ENCODE measurements at places on chromosomes 5 and 9.

DNA sequence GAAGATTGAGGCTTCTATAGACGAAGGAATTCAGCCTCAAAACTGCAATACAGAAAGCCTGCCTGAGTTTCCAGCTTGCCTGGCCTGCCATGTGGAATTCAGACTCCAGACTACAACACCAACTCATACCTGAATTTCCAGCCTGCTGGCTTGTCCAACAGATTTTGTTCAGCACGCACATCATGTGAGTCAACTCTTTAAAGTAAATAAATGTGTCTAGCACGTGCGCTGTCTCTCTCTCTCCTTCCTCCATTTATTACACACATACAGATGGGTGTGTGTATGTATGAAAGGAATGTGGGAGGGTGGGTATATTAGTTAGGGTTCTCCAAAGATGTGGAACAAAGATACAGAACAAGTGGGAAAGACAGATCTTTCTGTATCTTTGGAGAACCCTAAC is 82.4 kb upstream of the TAS2R1 start:
- DNase-seq: no peak

- no peak for DNase-seq
Observed at GRCh38 chr5:65668696-65669095, 43.9 kb downstream of the SHLD3 start.

DNA sequence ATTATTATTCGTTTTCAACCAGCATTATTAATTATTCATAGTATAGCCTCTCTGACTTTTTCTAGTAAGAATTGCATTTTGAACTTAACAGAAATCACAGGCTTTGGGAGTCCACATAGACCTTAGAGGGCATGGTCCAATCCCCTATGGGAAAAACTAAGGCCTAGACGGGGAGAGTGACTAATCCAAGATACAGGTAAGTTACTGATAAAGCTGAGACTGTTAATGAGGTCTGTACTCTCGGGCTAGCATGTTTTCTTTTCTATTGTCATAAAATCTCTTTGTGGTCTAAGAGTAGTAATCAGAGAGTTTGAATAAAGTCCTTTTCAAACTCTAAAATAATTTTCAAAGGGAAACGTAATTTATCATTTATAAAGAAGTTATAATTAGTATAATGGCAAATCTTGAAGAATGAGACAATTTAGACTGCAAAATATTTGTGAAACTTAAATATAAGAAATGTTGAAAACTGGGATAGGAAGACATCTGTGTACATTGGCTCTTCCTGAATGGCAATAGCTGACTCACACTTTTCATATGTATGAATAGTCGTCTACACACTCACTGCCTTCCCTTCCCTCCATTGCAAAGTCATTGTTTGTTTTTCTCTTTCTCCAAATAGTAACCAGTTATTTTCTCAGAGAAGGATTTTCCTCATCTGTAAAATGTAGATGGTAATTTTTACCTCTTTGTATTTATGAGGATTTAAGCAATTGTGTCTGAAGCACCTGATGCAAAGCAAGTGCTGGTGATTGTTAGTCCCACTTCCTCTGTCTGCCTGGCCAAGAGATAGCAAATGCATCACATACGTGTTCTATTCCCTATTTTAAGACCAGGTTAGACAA is 207.9 kb upstream of the CD180 start:
- no peak for DNase-seq

GRCh38 chr5:116571568-116572349 is 2.9 kb downstream of the SEMA6A start:
- peak; percentile 38 for DNase-seq

- DNase-seq: no peak
Observed at GRCh38 chr5:153515301-153515700, 24.8 kb downstream of the GRIA1 start.

DNA sequence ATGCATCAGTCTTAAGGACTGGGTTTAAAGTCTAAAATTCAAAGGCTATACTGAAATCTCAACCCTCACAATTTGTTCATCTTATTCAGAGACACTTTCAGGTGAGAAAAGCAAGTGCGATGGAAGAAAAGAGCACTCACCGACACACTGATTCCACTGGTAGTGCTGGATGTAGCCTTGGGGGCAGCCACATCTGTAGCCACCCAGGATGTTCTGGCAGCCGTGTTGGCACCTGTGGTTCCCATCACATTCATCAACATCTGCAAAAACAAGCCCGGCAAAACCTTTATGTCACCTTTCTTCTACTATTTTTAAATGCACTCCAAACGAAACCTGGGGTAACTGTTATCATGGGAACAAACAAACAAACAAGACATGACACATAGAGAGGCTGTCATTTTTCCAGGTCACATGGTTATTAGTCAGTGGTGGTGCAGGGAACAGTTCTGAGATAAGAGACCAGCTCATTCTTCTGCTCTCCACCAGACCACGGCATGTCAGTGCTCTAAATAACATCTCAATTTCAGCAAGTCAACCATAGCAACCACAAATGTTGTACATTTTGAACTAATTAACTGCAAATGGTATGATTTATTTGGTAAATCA is 188.4 kb downstream of the SLC12A2 start:
- no peak for DNase-seq

- DNase-seq: no peak
Observed at GRCh38 chr5:24703934-24704333, 59.2 kb upstream of the CDH10 start.

- DNase-seq: peak; percentile 3
Observed at GRCh38 chr5:129271308-129271707, 176.8 kb downstream of the ISOC1 start.

DNA sequence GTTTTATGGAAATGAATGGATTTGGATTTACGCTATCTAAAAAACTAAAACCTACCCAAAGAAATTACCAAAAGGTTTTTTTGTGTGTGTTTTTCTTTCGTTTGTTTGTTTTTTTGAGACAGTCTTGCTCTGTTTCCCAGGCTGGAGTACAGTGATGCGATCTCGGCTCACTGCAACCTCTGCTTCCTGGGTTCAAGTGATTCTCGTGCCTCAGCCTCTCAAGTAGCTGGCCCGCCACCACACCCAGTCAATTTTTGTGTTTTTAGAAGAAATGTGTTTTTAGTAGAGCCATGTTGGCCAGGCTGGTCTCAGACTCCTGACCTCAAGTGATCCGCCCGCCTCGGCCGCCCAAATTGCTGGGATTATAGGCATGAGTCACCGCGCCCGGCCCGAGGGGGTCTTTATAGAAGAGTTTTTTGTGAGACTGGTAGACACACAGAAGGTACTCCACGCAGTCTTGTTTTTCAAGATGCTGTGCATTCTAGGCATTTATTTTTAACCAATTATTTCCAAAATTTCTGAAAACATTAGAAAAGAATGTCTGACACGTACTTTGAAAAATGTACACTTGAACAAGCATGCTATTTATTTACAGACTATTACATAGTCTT is 75.7 kb downstream of the NR6A1 start:
- no peak for DNase-seq

GRCh38 chr5:175652741-175653663 is 4.9 kb upstream of the HRH2 start:
- no peak for DNase-seq

DNA sequence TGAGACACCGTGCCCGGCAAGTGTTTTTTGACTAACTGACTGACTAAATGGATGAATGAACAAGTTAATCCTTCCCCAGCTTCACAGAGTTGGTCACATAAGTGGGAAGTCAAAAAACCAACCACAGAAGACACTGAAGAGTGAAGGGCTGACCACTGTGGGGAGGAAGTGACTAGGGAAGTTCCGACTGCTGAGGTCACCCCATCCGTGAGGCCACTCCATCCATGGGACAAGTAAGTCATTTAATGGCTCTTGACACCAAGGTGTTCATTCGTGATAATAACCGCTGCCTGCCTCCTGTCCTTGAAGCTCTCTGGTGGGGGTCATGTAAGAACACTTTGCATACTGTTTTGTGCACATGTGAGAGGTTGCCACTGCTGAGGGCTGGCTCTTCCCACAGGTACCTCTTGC is 22.2 kb upstream of the CXCL14 start:
- no peak for DNase-seq

DNA sequence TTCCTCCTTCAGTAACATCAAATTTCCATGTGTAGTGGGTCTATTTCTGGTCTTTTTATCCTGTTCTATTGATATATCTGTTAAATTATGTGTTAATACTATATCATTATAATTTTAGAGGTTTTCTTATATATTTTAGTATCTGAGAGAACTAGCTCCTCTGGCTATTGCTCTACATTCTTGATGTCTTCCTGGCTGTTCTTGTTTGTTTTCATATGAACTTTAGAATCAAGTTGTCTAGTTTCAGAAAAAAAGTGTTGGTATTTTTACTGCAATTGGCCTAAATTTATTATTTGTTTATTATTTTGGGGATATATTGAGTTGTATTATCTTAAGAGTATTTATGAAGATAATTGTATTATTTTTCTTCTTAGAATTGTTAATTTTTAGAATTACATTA is 128.0 kb upstream of the ZNF618 start:
- no peak for DNase-seq

GRCh38 chr9:101117161-101117560 is 88.6 kb downstream of the PLPPR1 start:
- no peak for DNase-seq

DNA sequence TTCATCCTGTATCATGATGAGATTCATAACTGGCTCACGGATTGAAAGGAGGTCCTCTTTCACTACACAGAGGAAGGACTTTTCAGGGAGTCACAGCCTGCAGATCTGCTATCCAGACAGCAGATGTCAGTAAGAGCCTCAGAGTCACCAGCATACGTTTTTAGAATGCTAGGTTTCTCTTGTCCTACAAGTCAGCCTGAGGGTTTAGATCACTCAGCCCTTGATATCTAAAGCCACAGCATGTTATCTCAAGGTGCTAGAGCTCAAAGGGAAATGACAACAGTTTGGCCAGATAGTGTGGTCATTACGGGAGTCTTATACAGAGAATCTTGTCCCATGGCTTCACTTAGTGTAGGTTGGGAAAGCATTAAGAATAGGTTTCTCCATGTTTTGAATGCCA is 30.9 kb upstream of the SLC46A2 start:
- DNase-seq: peak; percentile 33

DNA sequence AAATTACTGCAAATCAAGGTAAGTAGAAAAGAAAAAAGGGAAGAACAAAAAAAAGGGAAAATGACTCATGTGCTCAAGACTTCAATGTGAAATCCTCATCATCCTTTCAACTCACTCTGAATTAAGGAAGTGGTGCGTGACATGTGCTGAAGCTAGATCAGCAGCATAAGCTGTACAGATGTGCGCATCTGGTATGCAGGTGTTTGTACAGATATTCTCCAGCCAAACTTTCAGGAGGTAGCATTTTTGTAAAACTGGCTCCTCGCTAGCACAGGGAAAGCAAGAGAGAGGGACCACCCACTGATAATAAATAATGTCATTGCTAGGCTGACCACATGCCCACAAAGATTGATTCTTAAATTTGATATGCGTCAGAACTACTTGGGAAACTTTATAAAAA is 253.9 kb upstream of the RGMB start:
- DNase-seq: no peak

GRCh38 chr9:95143591-95144561 is 173.6 kb downstream of the FANCC start:
- DNase-seq: no peak

GRCh38 chr9:123368536-123369153 is 12.6 kb downstream of the CRB2 start:
- peak; percentile 68 for DNase-seq

DNA sequence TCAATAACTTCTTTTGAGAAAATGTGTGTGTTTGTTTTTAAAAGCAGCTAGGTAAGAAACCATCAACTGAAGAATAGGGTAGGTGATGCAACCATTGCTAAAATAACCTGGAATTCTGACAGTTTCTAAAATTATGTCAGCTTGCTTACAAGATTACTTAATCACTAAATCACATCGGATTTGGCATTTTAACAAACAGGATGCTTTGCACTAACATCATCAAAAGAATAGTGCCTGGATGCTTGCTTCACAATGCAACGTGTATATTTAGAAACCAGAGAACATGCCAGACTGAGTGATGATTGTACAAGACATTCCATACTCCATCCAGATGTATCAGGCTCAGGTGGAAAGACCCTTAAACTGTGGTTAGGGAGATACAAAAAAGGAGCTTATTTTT is 43.9 kb downstream of the PAM start:
- DNase-seq: no peak

DNA sequence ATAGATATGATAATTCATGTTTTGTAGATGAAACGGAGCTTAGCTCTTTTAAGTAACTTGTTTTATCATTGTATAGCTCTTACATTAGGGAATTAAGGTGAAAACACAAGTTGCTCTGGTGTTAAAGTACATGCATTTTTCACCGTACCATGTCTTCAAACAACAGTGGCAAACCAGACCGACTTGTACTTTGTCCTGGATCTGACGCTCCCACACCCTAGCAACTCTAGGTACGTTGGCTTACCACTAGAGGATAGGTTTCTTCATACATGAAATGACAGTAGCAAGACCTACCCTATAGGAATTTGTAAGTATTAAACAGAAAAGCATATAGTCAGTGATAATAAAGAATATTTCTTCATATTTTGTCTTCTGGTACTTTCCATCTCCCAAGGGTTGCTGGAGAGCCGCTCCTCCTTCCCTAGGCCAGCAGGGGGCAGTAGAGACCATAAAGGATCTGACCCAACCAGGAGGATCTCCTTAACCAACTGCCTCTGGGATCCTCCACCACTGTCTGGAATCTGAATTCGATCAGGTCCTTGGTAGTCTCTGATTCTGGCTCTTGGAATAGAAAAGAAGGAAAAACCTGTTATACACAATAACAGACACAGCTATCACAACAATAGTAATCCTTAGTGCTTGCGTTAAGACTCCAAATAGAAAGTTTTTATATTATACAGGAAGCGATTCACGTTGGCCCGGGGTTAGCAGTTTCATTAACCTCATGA is 136.7 kb downstream of the CAVIN4 start:
- peak; percentile 80 for DNase-seq

- DNase-seq: no peak
Observed at GRCh38 chr9:73845954-73846690, 651.0 kb upstream of the RORB start.

- DNase-seq: no peak
Observed at GRCh38 chr5:35223787-35224395, 6.4 kb downstream of the PRLR start.

DNA sequence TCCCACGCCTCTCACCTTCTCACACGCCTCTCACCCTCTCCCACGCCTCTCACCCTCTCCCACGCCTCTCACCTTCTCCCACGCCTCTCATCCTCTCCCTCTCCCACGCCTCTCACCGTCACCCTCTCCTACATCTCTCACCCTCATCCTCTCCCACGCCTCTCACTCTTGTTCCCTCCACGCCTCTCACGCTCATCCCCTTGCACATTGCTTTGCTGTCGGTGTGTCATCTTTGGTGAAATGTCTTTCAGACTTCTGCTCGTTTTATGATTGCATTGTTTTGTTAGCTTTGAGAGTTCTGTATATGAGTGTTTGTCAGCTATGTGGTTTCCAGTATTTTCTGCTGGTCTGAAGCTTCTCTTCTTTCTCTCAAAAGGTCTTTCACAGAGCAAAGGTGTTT is 102.7 kb downstream of the EHMT1 start:
- DNase-seq: no peak
